SK-N-SH (cell line): ENCODE measurements at places on chromosomes 2 and 18. TPM values are rescaled to one million over a fixed set of nuclear protein-coding genes. Genes with fewer than 3 reads are reported as not detected.

Gene GKN1
- polyA plus RNA-seq, result not detected in 2 replicates

Gene ITGA4
- 10.5 and 12.5 TPM in 2 replicates for polyA plus RNA-seq

Gene IGFBP2
- polyA plus RNA-seq, result 668 and 695 TPM in 2 replicates

Gene QPCT
- 0.06 and 0.12 TPM in 2 replicates for polyA plus RNA-seq

Gene UGT1A4
- polyA plus RNA-seq, result not detected in 2 replicates

Gene EML6
- polyA plus RNA-seq, result 1.1 and 1.6 TPM in 2 replicates

Gene CCNYL1
- polyA plus RNA-seq, result 8.7 and 10.0 TPM in 2 replicates

Gene DYNAP
- not detected in 2 replicates for polyA plus RNA-seq

- no peak for DNase-seq
Observed at GRCh38 chr18:43314941-43315340, 37.7 kb upstream of the SYT4 start.

GRCh38 chr2:100151310-100151709 is 8.9 kb upstream of the AFF3 start:
- DNase-seq, result no peak

DNA sequence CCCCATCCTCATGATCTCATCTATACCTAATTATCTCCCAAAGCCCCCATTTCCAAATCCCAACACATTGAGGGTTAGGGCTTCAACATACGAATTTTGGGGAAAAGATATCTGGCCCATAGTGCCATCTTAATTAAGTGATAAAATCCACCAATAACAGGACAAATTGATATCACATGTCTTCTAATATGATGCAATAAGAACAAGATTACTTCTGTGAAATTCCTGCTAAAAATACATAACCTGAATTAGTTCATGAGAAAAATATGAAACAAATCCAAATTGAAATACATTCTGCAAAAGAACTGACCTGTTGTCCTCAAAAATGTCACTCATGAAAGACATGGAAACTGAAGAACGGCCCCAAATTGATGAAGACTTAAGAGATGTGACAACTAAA is 28.8 kb downstream of the FOXI3 start:
- DNase-seq, result no peak

GRCh38 chr18:55275039-55275901 is 312.7 kb downstream of the TCF4 start:
- no peak for DNase-seq

DNA sequence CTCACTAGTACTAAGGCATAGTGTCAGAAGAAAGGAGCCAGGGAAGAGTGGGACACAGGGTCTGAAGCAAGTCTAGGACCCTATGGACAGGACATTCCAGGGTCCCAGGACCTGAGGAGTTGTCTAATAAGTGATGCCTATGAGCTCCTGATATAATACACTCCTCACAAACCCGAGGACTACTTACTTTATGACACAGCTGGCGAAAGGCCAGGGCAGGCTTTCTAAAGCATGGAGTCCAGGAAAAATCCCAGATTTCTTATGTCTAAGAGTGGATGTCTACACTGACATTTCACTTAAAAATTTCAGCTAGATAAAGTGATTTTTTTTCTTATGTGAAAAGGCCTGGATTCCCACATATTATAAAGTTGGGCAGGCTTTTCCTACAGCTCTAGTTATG is 502.2 kb upstream of the SETBP1 start:
- DNase-seq, result no peak

DNA sequence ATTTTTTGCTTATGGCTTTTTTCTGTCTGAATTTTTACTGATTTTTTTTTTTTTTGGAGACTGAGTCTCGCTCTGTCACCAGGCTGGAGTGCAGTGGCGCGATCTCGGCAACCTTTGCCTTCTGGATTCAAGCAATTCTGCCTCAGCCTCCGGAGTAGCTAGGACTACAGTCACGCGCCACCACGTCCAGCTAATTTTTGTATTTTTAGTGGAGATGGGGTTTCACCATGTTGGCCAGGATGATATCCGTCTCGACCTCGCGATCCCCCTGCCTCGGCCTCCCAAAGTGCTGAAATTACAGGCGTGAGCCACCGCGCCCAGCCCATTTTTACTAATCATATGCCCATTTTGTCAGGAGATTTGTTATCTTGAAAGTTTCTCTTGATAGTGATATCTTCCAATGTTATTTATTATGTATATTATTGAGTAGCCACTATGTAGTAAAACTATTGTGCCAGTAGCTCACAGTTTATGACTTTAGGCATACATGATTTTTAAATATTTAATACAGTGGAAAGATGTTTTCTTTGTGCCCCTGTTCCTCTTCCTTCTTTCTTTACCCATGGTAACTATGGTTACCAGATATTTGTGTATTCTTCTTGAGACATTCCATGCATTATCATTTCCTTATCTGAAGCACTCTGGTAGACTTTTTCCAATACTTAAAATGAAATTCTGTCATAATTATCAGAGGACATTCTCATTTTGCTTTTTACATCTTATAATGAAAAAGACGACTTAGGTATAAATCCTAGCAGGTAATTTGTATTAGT is 2.1 kb downstream of the HAT1 start:
- DNase-seq, result no peak

DNA sequence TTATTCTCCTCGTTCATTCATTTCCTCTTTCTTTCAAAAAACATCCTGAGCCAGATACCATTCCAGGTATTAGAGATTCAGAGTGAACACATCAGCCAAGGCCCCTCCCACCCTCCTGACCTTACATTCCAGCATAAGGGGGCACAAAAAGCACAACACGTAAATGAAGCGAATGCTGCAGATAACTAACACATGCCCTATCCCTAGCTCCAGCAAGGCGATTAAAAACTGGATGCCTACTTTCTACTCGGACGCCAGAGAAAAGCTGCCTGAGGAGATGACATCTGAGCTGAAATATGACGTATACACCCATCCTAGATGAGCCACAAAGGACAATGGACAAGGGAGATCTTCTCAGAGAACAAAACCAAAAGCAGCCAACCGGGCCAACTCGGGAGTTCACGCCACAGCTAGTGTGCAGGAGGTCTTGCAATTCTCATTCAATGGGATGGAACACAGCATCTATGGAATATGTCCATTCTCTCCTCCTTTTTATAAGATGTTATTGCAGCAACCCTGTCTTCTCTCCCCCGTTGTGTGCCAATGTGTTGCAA is 33.5 kb downstream of the FEZ2 start:
- no peak for DNase-seq

GRCh38 chr2:64017811-64018700 is 1.2 kb downstream of the VPS54 start:
- DNase-seq, result peak; percentile 41

DNA sequence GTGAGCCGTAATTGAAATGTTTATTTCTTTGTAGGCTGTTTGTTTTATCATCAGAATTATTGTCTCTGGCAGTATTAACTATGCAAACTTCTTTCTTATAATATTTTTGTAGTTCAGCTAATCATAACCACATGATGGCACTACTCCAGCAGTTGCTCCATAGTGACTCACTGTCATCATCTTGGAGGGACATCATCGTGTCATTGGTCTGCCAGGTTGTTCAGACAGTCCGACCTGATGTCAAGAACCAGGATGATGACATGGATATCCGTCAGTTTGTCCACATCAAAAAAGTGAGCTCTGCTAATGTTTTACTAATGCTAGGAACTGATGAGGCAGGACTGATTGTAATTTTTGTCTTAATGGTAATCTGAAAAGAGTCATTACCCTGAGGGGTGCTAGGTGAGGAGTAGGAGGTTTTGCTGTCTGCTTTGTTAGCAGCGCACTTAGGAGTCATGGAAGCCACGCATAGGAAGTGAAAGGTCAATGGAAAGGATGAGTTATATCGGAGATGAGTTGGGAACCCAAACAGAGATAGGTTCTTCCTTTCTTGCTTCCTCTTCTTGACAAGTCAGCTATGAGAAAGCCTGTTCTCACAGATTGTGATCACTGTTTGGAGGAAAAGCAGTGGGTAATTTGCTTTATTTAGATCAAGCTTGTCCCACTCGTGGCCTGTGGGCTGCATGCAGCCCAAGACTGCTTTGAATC is 49.2 kb downstream of the PIKFYVE start:
- no peak for DNase-seq

- DNase-seq, result no peak
Observed at GRCh38 chr2:232377319-232377718, 1.2 kb upstream of the ALPP start.

DNA sequence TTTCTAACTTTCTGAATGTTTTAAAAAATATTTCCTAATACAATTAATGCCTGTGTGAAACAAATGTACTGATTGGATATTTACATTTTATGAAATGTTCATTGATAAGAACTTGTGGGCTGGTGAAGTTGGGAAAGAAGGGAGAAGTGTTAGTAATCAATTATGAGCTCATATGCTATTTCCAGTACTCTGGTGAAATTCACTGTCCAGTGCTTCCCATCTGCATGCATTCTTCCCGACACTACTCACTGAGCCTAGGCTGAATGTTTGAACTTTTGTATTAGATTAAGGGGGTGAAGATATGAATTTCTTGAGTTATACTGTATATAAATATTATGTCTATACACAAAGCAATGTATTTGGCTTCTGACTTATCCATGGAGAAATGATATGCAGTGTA is 36.0 kb downstream of the SKA1 start:
- no peak for DNase-seq

- no peak for DNase-seq
Observed at GRCh38 chr18:75421656-75422055, 5.8 kb downstream of the SMIM21 start.

DNA sequence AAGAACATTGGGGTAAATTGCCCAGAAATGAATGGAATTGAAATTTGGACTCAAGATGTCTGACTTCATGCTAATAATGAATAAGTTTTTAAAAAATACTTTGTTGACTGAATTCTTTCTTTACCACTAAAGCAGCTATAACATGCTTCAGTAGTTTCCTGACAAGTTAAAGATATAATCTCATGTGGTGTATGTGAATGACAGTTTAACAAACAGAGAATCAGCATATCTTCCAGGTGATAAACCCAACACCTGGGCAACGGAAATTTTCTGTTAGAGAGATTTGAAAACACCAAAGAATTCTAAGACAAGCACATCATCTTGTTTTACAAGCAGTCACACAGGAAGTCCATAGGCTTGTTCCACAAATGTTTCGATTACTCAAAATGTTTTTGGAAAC is 372.6 kb upstream of the VRK2 start:
- DNase-seq, result no peak

DNA sequence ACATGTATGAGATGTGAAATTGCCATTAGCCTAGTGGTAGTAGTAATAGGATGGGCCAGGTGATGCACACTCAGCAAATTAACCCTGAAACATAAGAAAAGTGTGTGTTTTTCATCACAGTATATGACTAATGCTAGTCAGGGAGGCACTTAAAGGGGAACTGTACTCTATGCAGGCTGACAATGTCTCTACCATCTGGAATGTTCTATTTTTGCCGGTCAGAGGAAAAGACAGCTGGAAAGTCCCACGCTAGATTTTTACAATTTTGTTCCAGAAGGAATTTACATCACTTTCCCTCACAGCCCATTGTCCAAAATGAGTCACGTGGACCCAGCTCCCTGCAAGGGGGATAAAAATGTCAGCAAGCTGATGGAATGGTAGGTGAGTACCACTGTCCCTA is 746.3 kb upstream of the CHAC2 start:
- no peak for DNase-seq

DNA sequence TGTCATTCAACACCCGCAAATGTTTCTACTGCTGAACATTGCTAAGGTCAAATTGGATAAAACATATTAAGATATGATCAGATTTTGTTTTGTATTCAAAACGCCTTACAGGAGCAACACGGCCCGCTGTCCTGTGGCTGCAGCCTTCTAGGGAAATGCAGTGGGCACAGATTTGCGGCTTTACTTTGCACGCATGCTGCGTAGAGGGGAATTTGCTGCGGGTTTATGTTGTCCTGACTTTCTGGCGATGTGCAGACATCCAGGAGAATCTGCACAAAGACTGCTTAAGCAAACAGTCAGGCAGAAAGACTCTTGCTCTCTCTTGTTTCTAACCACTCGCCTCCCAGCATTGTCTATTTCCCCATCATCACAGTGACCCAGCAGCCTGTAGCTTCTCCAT is 88.3 kb downstream of the LRRC30 start:
- DNase-seq, result no peak

GRCh38 chr2:145849466-145849865 is 1329.5 kb upstream of the ZEB2 start:
- DNase-seq, result no peak

- DNase-seq, result no peak
Observed at GRCh38 chr2:37306024-37306423, 18.6 kb downstream of the PRKD3 start.

DNA sequence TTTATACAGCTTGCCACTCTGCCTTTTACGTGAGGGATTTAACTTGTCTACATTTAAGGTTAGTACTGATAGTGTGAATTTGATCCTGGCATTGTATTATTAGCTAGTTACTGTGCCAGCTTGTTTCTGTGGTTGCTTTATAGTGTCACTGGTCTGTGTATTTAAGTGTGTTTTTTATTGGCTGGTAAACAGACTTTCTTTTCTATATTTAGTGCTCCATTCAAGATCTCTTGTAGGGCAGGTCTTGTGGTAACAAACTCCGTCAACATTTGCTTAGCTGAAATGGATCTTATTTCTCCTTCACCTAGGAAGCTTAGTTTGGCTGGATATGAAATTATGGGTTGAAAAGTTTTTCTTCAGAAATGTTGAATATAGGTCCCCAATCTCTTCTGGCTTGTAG is 1971.0 kb upstream of the LRRTM1 start:
- no peak for DNase-seq

- no peak for DNase-seq
Observed at GRCh38 chr2:230694241-230694640, 18.4 kb upstream of the CAB39 start.

- no peak for DNase-seq
Observed at GRCh38 chr2:158194229-158194628, 92.6 kb downstream of the UPP2 start.

GRCh38 chr2:199228887-199229819 is 228.6 kb downstream of the SATB2 start:
- DNase-seq, result no peak

DNA sequence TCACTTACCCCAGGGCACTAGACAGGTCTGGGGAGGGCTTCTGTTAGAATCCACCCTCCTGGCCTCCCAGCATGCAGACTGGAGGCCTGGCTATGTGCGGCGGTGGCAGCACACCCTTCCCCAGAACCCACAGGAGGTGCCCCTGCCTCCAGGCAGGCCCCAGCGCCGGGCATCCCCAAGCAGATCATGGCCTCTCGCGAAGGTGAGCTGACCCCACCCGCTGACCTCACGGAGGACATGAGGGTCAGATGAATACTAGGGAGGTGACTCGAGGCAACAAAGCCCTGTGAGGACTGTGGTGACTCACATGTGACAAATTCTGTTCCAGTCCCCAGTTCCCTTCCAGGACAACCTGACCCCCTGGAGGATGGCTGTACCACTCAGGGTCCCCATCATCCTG is 1.9 kb downstream of the MAB21L4 start:
- no peak for DNase-seq

- DNase-seq, result no peak
Observed at GRCh38 chr2:241280291-241280690, 35.2 kb downstream of the HDLBP start.
